Foreskin melanocyte (primary cell): ENCODE measurements at places on chromosomes 16 and 17.

GRCh38 chr16:69691980-69692911 is 34.1 kb downstream of the NQO1 start:
- peak; percentile 67 for DNase-seq

DNA sequence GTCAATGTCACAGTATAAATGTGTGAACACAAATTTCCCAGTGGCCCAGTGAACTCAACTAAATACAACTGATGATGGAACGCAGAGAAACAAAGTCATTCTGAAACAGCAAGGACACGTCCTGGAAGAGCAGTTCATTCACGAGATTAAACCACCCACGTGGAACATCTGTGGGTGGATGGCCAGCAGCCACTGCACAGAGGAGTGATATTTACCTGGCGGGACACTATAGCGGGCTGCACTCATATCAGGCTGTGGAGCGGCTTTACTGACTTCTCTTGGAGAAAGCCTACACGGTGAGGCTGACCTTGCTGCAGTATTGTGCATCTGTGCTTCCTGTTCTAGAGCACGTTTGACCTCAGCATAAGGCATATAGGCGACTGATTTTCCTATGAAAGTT is 87.3 kb downstream of the TTC19 start:
- DNase-seq = no peak

GRCh38 chr17:66690166-66690565 is 144.8 kb upstream of the CACNG5 start:
- DNase-seq = no peak

DNA sequence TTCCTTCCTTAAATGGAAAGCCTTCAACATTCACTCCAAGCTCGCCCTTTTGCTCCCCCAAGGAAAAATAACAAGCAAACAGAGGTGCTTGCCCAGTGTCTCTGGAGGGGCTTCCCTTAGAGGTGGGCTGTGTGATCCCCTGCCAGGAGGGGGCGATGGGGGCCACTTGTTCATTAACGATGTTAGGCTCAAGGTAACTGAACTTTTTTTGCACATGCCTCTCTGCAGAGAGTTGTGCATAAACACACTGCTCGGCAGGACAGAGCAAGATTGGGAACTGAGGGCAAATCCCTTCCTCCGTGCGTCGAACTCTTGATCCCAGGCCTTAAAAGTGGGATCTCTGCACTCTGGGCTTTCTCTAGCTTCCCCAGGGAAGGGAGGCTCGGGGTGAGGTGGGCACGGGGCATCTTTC is 15.5 kb upstream of the NAGLU start:
- DNase-seq = no peak

DNA sequence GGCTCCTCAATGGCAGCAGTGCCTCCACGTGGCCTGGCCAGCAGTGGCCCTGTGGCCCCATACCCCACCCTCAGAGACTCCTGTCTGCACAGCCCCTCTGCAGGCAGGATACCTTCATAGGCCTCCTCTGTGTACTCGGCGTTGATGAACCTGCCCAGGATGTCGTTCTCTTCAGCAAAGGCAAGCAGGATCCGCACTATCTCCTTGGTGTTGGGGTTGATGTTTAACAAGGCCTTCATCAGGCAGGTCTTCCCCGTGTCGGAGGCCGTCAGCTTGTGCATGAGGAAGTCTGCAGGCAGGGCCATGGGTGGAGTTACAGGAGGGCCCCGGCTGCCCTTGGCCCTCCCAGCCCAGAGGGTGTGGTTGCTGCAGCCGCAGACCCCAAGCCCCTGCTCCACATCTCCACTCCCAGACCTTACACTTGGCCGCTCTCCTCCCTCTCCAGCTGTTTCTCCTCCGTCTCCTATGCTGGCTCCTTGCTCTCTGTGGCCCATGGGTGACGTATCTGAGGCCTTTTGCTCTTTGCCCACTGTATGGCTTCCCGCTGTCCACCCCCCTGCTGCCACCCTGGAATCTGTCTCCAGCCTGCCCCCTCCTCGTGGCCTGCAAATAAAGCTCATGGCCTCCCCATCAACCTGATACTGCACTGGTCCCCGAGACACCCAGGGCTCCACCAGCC is 15.1 kb downstream of the TRPV3 start:
- no peak for DNase-seq

- DNase-seq = no peak
Measured at GRCh38 chr16:86240716-86241363, 269.5 kb upstream of the FOXF1 start.

GRCh38 chr17:79741751-79742588 is 11.2 kb downstream of the ENPP7 start:
- DNase-seq = peak; percentile 13

DNA sequence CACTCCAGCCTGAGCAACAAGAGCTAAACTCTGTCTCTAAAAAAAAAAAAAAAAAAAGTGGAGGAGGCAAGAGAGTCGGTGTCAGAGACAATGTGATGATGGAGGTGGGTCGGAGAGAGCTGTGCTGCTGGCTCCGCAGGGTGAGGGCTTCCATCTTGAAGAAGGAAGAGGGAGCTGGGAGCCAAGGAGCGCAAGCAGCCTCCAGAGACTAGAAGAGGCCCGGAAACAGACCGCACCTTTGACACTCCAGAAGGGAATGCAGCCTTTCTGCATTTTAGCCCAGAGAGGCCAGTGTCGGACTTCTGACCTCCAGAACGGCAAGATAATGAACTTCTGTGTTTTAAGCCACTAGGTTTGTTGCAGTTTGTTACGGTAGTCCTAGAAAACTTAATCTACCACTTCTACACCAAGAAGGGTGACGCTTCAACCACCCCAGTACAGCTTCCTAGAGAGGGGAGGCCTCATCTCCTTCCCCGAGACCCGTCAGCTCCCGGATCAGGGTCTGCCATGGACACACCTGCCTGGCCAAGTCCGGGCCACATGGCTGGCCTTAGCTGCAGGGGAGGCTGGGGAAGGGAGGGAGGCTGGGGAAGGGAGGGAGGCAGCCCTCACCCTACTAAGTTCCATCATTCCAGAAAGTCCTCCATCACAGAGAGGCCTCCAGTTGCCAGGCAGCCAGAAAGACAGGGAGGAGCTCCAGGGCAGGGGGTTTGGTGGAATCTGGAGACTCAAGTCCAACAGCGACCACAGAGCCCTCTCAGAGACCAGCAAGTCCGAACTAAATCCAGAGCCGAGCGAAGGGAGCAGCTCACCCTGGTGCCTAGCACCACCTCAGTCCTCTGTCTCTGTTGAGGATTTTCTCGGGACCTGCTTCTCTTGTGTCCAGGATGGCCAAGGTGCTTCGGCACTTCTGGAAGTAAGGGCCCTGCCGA is 13.2 kb upstream of the RBFOX3 start:
- no peak for DNase-seq

GRCh38 chr17:76404256-76404655 is 19.8 kb downstream of the SPHK1 start:
- DNase-seq = no peak

GRCh38 chr16:86893506-86893905 is 315.2 kb downstream of the FOXL1 start:
- no peak for DNase-seq

GRCh38 chr17:5020502-5021023 is 14.7 kb downstream of the SLC52A1 start:
- DNase-seq = no peak

- DNase-seq = no peak
Measured at GRCh38 chr17:72862276-72862999, 230.1 kb downstream of the SLC39A11 start.

GRCh38 chr17:17300624-17301568 is 2.3 kb upstream of the NT5M start:
- DNase-seq = peak; percentile 56

DNA sequence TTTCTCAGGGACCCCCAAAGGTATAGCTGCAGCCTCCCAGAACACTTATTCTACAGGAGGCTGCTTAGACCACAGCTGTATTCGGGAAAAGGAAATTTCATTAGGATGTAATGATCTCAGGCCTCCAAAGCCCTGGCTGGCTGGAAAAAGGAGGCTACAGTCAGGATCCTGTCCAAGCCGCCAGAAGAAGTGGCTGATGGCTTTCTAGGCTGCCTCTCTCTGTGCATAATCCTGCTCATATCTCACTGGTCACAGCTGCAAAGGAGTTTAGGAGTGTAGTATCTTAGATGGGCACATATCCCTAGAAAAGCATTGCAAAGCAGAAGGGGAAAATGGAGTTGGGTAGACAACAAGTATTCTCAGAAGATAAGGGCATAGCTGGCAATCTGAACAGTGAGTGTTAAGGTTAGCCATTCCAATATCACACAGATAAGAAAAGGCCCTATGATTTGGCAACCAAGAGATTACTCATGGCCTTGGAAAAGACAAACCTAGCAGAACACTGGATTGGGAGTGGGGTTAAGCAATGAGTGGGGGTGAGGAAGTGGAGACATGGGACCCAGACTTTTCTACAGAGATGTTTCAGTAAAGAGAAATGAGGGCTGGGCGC is 26.0 kb upstream of the PRKCA start:
- no peak for DNase-seq

- peak; percentile 38 for DNase-seq
Measured at GRCh38 chr16:2467528-2468232, 3.4 kb upstream of the NTN3 start.

DNA sequence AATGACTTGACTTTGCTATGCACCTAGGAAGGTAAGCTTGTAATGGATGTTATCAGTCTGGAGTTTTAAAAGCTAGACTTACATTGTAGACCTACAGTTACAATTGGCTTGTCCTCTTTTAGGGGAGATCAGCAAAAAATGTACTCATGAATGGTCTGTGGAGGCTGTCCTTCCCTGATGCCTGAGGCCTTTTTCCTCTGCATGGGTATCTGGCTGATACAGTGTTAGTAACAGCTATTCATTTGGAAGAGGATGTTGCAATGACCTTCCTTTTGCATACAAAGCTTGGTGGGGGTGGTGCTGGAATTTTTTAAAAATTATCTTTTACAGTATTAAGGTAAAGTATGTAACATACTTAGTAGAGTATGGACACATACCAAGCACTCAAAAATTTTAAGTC is 525.5 kb downstream of the KIF2B start:
- DNase-seq = no peak

- DNase-seq = no peak
Measured at GRCh38 chr17:55149485-55149884, 115.3 kb upstream of the HLF start.

- DNase-seq = no peak
Measured at GRCh38 chr16:79589601-79590102, 10.9 kb downstream of the MAF start.

DNA sequence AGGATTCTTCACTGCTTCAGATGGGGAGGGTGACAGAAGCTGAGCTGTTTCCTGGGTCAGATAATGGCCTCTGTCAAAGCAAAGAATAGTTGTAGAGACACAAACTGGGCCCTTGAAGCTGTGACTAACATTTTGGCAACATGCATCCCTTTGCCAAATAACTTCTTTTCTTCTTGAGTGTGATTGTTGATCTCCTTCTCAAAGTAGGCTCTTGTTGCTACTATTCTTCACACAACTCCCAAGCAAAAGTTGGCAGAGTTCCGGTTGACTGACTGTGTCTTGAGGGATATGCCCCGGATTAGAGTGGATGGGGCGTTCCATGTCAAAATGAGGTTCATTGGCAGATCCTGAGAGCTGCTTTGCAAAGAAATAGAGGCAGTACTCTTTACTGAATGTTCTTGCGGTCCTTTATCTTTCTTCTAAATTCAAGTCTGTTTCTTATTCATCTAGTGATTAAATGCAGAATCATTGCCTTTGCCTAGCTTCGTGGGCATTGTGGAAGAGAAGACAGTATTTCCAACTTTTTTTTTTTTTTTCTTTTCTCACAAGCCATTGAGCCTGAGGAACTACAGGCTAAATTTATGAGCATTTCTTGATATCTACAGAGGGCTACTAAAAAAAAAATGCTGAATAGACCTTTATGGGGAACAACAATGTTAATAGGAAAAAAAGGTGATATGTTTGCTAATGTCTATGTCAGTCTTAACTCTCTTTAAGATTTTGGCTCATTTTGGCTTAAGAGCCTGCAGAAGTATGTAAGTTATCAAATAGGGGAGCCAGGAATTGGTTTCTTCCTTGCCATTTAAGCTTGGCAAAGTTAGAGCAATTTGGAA is 5.8 kb downstream of the WIPF2 start:
- DNase-seq = peak; percentile 85

- no peak for DNase-seq
Measured at GRCh38 chr16:84105948-84106740, 10.6 kb downstream of the MBTPS1 start.

DNA sequence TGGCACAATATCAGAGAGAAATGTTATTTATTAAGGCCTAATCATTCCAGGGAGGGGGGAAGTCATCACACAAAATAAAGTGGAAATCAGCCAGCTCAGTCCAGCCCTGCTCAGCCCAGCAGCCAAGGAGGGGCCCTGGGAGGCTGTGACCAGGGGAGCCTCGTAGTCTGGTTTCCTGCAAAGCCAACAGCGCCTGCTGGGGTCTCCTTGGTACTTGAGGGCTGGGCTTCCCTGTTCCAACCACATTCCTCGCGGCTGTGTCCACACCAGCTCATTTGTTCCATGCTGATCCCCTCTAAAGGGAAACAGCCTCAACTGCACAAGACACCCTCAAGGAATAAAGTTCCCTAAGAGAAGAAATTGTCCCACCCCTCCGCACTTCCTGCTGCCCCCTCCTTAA is 154.0 kb downstream of the TMEM132E start:
- no peak for DNase-seq

DNA sequence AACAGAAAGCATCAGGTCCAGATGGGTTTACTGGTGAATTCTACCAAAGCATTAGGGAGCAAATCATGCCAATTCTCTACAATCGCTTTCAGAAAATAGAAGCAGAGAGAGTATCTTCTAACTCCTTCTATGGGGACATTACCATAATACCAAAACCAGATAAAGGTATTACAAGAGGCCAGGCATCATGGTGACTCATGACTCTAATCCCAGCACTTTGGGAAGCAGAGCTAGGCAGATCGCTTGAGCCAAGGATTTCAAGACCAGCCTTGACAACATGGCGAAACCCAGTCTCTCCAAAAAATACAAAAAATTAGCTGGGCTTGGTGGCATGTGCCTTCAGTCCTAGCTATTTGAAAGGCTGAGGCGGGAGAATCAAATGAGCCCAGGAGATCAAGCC is 23.0 kb downstream of the HBQ1 start:
- no peak for DNase-seq

DNA sequence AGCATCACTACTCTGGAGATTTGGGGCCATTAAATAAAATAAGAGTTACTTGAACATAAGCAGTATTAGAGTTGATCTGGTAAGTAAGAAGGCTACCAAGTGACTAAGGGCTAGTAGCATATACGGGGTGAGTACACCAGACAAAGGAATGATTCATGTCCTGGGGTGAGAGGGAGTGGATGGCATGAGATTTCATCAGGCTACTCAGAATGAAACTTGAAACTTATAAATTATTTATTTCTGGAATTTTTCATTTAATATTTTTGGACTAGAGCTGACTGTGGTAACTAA is 2.3 kb downstream of the SLFN5 start:
- DNase-seq = peak; percentile 78

- DNase-seq = no peak
Measured at GRCh38 chr16:65816556-65816955, 549.9 kb upstream of the CDH5 start.

- no peak for DNase-seq
Measured at GRCh38 chr17:20202141-20202621, 193.0 kb downstream of the SPECC1 start.

GRCh38 chr16:46607529-46607928 is 13.7 kb downstream of the SHCBP1 start:
- peak; percentile 31 for DNase-seq

- no peak for DNase-seq
Measured at GRCh38 chr16:89912143-89912542, 6.5 kb upstream of the MC1R start.

- DNase-seq = no peak
Measured at GRCh38 chr17:19331543-19332245, 30.8 kb downstream of the B9D1 start.

GRCh38 chr16:12425134-12425941 is 378.3 kb downstream of the CPPED1 start:
- DNase-seq = no peak
